ENCODE measurements at places on chromosomes 7 and 10. TPM values are rescaled to one million over a fixed set of nuclear protein-coding genes. Genes with fewer than 3 reads are reported as not detected.

DNA sequence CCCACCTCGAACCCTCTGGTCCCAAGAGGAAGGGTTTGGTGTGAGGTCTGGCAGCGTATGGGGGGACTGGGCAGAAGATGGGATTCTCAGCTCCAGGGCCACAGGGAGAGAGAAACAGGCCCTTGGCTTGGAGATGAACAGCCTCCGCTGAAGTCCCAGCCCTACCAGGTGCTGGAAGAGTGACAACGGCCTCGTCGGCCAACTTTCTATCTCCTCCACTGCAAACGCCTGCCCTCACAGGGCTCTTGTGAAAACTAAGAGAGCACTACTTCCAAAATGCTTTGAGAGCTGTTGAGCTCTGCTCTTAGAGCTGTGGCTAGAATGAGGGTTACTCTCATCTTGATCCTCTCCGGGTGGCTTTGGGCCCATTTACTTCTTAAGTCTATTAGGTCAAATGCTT, 63.5 kb downstream of the AFAP1L2 start:
- no peak for DNase-seq

GRCh38 chr10:76968483-76968882, 669.1 kb downstream of the KCNMA1 start:
- DNase-seq = no peak

UNC5B gene
- 12.4 TPM for polyA plus RNA-seq

DNA sequence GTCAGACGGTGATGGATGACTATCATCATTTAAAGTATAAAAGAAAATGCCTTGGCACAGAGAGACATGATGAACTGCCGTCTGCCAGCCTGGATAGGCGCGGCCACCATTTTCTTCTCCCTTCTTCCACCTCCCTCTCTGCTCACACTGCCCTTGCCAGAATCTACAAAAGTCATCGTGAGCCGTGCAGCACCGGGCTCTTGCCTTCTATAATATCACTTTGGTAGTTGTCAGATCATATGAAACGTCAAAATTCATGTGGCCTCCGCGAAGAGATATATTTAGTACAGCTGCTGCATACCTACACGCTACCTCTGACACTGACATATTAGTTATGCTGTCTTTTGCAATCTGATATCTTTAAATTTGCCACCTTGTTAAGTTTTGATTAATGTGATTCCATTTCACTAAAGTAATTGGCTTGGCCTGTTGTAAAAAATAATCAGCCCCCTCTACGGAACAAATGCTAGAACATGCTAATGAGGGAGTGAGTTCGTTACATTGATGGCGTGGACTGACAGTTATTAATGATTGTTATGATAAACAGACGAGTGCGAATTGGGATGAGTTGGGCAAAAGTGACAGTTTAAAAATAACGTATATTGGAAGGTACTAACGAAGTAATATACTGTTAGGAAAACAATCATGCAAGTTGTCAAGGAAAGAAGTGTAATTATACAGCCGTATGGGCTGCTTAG, 214.9 kb downstream of the LRMDA start:
- DNase-seq = no peak

TDRD1 gene
- 0.11 TPM for polyA plus RNA-seq

GRCh38 chr10:112557197-112557596, 110.2 kb downstream of the VTI1A start:
- no peak for DNase-seq

GRCh38 chr7:158192956-158193355, 394.7 kb downstream of the PTPRN2 start:
- DNase-seq = no peak

All from right cardiac atrium (tissue), 5 donors.